ENCODE measurements at places on chromosomes 1 and 21.

- DNase-seq, result no peak
Observed at GRCh38 chr1:73627723-73628122, 570.3 kb downstream of the LRRIQ3 start.

DNA sequence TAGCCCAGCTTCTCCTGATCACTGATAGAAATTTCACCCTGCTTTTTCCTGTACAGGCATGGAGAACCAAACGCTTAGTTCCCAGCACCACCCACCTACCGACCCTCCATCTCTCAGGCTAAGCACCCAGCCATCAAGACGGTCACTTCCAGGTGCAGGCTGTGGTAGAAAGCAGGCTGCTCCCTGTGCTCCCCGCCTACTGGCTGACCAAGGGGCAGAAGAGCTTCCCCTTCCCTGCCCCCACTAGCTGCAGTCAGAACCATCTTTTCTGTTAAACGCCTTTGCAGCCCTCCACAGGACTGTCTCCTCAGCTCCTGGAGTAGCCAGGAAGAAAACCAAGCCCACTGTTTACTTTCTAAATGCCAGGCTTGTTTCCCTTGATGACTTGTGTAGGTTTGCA, 23.0 kb downstream of the SPATA46 start:
- no peak for DNase-seq

DNA sequence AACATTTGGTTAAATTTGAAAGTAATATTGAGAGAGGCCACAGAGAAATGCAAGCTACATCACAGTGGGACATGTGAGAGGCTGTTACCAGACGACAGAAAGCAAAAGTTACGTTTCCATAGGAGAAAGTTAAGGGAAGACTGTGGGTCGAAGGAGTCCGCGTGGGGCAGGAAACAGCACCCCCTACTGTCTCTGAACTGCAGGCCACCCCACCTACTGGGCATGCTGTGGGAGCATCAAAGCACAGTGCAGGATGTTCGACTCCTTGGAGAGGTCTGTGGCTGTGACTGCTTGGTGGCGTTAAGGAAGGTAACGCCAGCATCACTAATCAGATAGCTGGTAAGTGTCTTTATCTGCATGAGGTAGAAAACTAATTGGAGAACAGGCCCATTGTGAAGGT, 123.9 kb downstream of the PTBP2 start:
- DNase-seq, result no peak

- DNase-seq, result no peak
Observed at GRCh38 chr1:6384962-6385361, 8.6 kb downstream of the ACOT7 start.

- DNase-seq, result no peak
Observed at GRCh38 chr1:213394837-213395236, 343.8 kb downstream of the RPS6KC1 start.

DNA sequence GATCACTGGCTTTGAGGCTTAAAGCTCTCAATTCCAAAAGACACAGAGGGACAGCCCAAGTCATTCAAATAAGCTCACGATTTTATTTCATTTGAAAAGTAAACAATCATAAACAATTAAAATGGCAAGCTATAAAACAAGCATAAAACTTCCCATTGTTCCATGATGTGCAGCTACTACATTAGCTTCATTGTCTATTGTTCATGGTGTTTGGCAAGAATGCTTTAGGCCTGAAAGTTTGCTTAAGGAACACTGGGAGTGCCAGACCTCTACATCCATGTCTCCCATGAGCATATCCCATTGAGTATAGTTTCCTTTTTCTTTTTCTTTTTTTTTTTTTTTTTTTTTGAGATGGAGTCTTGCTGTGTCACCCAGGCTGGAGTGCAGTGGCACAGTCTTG, 286.1 kb upstream of the ESRRG start:
- no peak for DNase-seq

DNA sequence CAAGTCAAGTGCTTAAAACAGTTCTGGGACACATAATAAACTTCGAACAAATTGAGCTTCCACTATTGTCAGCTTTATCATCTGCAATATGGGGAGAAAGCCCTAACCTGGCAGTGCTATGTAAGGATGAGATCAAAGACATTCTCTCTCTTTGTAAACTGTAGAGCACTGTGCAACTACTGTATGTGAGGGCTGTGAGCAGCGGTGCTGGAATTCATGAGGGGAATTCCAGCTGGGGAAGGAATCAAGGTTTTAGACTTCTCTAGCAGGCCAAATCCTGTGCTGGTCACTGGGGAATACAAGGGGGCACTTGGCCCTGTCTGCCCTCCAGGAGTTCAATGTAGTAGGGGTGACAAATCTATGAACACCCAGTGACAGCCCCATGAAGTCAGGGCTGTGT, 9.3 kb downstream of the FAM151A start:
- DNase-seq, result no peak

DNA sequence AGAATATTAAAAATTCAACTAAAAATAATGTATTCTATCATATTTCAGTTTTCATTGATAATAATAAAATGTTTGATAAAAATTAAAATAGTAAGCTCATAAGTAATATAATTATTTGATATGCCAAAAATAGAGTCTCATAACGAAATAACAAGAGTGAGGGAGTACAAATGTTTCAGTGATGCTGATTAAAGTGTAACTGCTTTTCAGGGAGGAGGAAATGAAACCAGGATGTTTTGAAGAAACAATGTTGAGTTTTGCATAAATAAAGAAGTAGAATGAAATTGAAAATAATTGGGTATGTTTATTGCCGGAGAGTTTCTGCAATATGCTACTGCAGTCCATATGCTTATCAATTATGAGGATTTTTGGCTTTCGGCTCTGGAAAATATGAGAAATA, 1159.8 kb upstream of the ADGRL2 start:
- DNase-seq, result no peak

DNA sequence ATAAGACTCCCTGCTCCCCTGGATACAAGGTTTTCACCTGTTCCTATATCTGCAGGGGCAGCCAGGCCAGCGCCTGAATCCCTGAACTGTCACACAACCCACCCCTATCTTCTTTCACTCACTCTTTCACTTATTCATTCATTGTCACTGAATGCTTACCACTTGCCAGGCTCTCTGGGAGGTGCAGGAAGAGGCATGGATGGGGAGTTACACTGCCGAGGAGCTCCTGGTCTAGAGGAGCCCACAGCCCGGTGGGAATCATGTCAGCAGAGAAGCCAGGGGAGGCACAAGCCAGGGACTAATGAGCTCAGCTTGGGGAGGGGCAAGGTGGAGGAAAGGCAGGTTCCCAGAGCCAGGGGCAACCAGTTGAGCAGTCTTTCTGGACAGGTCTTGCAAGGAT, 155.8 kb downstream of the TRABD2B start:
- DNase-seq, result no peak

DNA sequence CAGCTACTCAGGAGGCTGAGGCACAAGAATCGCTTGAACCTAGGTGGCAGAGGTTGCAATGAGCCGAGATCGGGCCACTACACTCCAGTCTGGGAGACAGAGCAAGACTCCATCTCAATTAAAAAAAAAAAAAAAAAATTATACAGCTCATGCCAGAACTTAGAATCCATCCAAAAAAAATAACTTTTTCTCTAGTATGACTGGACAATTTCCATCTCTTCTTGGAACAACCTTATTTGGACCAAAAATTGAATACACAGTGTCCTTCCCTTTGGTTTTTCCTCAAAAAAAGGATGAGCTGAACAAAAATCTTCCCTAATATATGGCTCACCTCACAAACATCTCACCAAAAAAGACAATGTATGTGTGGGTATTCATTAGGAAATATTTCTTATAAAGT, 73.7 kb downstream of the TOR3A start:
- DNase-seq, result no peak

- DNase-seq, result no peak
Observed at GRCh38 chr1:119467857-119468668, 38.9 kb upstream of the HSD3B1 start.

- no peak for DNase-seq
Observed at GRCh38 chr1:185373813-185374529, 56.9 kb upstream of the IVNS1ABP start.

GRCh38 chr1:40245686-40246085, 2.1 kb upstream of the TMCO2 start:
- no peak for DNase-seq

DNA sequence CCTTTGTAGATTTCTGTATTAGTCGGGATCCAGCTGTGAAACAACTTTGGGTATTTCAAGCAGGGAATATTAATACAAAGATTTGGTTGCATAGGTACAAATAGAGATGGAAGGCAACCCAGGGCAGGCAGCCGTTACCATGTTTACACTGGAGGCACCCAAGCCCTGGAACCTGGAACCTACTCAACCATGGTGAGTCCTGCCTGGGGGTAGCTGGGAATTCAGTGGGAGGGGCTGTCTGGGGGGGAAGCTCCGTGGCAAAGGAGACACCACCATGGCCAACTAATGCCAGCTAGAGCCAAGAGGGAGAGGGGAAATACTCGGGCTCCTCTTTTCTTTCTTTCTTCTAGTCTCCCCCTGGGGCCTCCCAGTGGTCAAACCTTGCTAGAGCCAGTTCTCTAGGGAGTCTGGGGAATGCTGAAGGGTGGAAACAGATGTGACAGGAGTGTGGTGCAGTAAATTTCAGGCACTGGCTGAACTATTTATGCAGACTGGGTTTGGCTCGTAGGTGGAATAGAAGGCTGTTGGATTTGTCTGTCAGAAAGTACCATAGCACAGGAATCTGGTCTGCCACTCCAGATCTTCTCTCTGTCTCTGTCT, 91.9 kb upstream of the CACNA1E start:
- no peak for DNase-seq

- DNase-seq, result no peak
Observed at GRCh38 chr1:85015826-85016225, 18.9 kb upstream of the MCOLN2 start.

DNA sequence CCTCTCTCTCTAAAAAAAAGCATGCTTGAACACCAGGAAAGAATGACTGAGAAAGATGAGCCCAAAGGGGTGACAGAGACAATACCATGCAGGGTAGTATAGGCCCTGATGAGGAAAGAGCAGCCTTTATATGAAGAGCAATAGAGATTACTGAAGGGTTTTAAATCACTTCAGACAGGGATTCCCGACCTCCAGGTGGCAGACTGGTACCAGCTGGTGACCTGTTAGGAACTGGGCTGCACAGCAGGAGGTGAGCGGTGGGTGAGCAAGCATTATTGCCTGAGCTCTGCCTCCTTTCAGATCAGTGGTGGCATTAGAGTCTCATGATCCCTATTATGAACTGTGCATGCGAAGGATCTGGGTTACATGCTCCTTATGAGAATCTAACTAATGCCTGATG, 30.8 kb upstream of the GTF2B start:
- DNase-seq, result no peak

GRCh38 chr1:19557609-19558051, 72.3 kb upstream of the CAPZB start:
- DNase-seq, result no peak

- no peak for DNase-seq
Observed at GRCh38 chr1:4847711-4848110, 193.3 kb downstream of the AJAP1 start.

DNA sequence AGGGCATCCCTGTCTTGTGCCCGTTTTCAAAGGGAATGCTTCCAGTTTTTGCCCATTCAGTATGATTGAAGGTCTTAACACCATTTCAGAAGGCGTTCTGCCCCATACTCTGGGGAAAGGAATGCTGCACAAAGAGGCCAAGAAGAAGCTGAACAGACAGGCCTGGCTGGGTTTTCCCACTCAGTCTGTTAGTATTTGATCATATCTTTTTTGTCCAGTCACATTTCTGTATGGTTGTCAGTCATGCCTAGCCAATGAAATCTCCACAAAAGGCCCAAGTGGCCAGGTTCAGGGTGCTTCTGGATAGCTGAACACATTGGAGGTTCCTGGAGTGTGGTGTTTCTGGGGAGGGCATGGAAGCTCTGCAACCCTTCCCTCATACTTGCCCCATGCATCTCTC, 72.1 kb downstream of the NEK7 start:
- DNase-seq, result no peak

DNA sequence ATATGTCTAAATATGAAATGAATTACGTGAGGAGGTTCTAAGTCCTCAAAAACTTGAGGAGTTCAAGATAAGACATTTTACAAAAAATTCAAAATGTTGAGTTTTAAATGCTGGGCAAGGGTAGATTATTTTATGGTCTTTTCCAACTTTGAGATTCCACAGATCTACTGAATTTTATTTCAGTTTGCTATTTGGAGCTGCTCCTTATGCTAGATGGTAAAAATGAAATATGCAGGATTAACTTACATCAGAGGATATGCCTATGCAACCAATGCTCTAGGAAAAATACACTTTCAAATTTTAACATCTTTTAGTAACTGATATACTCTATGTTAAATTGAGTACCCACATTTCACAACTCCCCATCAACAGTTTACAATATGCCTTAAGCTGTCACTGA, 83.1 kb downstream of the SCMH1 start:
- no peak for DNase-seq

GRCh38 chr1:26089125-26089524, 21.7 kb upstream of the TRIM63 start:
- no peak for DNase-seq

GRCh38 chr1:192639607-192640368, 3.8 kb downstream of the RGS13 start:
- DNase-seq, result no peak

DNA sequence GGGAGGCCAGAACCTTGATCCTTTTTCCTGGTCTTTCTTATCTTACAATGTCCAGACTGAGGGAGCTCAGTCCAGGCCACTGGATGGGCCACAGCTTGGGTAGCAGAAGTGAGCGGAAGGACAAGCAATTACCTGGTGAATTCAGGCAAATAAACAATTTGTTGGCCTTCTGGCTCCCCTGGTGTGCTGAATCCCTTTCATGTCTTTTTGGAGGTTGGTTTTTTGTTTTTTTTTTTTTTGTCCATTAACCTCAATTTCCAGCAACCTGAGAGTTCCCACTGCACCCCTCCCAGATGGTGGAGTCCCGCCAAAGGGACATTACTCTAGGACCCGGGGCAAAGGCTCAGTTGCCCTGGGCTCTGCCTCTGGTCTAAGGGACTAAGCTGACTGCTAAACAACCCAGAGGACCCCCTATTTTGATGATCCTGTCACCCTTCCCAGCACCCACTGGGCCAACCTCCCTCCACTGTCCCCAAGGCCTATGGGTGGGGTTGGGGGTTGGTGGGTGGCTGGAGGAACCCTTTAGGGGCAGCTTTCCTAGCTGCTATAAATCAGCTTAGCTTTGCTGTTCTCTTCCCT, 85.5 kb downstream of the KCND3 start:
- no peak for DNase-seq

GRCh38 chr1:30129001-30129408, 594.4 kb downstream of the MATN1 start:
- no peak for DNase-seq

- DNase-seq, result no peak
Observed at GRCh38 chr1:167210966-167211674, 9.6 kb upstream of the POU2F1 start.

GRCh38 chr1:165288350-165289120, 68.0 kb downstream of the LMX1A start:
- DNase-seq, result no peak

All from vagina (tissue), 2 donors.